CD4-positive, alpha-beta T cell treated with Interleukin-2 at 100 ng/mL for 4 hours (primary cell): ENCODE measurements at places on chromosomes 2 and 18.

- no peak for DNase-seq
Measured at GRCh38 chr2:11309706-11310105, 34.7 kb downstream of the ROCK2 start.

- DNase-seq, result no peak
Measured at GRCh38 chr2:13822365-13822764, 810.2 kb upstream of the LRATD1 start.

DNA sequence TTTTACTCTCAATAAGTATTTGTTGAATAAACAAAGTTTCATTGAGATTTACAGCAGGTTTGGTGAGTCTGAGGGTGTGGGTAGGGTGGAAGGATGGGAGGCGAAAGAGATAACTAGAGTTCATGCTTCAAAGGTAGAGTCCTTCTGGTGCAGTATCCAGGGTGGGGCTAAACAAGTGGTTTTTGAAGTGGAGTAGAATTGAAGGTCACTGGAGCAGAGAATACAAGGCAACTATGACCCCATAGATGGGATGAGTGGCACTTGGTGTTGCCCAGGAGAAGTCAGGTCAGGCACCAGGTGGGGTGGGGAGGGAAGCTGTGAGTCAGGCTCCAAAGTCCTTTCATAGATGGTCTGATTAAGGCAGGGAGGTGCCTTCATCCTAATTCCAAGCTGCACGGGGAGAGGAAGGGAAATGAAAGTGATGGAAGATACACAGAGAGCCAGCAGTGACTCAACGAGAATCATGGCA lies 6.6 kb upstream of the CAB39 start:
- no peak for DNase-seq

GRCh38 chr2:171956135-171956825 lies 34.0 kb downstream of the HAT1 start:
- DNase-seq, result no peak

DNA sequence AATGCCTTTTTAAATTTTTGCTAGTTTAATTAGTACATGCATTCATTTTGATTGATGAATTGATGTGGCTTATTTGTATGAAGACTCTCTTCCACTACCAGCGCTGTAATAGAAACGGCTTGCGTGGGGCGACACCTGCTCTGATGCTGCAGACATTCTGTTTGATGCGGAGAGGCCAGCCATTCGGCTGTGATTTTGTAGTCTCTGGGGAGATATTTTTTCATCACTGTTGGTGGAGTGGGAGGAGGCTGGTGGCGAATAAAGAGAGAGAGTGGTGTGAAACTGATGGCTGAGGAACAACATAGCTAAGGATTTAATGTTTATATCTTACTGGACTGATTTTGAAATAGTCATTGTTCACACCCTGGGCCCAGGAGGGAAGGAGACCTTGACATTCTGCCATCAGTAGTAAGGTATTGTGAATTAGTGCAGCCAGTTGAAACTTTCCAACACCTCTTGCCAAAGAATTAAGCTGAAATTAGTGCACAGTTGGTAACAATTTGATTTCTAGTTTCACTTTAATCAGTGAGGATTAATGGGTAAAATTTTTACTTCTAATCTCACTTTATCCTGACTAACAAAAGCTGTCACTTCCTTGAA lies 224.1 kb downstream of the MTX2 start:
- DNase-seq, result no peak

DNA sequence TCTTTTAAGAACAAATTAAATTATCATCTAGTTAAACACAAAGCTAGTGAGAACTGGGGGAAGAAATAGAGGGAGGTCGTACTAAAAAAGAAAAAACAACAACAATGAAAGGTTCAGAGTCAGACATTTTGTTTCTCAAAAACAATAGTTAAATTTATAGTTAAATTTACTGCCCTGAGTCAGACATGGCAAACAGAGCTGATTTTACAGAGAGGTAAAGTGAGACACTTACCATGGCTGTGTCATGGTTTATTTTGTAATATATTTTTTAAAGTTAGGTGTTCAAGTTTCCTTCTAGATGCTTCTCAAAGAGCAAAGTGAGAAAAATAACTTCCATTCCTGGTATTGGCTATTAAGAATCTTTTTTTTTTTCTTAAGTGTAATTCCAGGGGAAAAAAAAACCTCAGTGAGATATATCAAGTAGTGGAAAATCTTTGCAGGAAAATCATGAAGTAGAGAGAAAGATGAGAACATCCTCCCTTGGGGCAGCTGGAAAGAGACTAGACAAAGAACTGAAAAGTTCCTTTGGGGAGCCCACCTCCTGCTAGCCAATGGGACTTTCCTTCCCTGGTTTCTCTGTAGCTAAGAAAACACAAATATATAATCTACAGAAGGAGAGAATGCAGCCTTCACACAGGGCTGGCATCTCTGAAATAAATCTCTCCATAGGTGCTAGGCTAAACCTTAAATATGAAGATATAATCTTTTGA lies 12.3 kb downstream of the KLF7 start:
- DNase-seq, result no peak

- DNase-seq, result no peak
Measured at GRCh38 chr2:9114458-9114857, 92.2 kb upstream of the ASAP2 start.

DNA sequence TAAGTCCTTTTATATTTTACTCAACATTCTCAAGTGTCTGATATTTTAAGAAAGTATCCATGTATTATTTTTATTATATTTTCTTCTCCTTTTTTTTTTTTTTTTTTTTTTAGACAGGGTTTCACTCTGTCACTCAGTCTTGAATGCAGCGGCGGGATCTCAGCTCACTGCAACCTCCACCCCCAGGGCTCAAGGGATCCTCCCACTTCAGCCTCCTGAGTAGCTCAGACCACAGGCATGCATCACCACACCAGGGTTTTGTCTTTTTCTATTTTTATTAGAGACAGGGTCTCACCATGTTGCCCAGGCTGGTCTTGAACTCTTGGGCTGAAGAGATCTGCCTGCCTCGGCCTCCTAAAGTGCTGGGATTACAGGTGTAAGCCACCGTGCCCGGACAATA lies 212.1 kb downstream of the TCF4 start:
- DNase-seq, result no peak

- no peak for DNase-seq
Measured at GRCh38 chr2:112625474-112626114, 20.1 kb upstream of the SLC20A1 start.

- DNase-seq, result no peak
Measured at GRCh38 chr2:102593516-102593915, 25.8 kb upstream of the SLC9A2 start.

DNA sequence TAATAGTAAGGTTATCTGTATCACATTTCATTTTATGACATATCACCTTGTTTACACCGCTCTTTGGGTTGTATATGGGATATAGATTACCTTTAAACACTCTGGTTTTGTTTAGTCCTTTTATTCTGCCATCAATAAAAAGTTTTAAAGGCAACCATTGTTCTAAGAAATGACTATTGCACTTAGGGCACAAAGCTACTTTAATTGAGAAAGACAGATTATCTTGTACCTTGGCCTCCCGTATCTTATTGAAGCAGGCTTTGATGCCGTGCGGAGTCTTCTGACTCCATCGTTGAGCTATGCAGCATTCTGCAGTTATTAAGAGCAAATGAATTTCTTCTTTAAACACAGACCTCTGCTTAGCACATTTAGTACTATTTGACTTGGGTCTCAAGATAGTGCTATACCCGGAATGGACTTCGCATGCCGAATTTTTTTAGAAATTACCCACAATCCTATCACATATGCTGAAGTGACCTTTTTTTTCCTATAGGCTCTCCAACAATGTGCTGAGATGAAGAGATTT lies 16.7 kb downstream of the PKDCC start:
- no peak for DNase-seq

DNA sequence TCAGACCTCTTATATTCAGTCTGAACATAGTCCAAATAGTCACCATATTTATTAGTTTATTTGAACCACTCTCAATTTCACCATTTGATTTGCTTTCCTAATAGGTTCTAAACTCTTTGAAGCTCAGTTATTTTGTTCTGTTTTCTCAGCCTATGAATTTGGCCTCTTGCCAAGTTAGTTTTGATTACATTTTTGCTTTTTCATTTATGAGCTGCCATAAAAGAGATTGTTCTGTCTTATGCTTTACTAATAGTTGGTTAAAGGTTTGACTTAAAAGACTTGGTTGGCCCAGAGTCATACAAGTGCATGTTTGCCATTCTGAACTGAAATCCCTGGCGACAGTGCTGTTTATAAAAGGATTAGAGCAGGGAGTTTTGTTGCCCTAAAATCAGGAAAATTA lies 85.9 kb upstream of the RANBP2 start:
- DNase-seq, result no peak

DNA sequence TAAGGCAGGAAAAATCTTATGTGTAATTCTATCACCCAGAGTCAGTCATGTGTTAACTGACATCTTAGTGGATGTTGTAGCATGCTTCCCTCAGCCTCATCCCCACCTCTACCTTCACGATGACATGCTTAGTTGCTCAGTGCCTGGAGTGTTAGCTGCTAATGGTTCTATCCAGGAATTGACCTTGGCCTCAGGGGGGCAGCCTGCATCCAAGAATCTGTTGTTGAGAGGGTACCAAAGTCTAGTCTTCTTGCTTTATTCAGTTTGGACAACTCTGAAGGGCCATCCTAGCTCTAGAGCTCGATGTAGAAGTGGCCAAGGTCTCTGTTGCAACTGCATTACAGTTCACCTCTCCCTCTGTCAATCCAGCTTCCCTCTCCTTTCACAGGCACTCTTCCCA lies 61.2 kb downstream of the ACYP2 start:
- no peak for DNase-seq

DNA sequence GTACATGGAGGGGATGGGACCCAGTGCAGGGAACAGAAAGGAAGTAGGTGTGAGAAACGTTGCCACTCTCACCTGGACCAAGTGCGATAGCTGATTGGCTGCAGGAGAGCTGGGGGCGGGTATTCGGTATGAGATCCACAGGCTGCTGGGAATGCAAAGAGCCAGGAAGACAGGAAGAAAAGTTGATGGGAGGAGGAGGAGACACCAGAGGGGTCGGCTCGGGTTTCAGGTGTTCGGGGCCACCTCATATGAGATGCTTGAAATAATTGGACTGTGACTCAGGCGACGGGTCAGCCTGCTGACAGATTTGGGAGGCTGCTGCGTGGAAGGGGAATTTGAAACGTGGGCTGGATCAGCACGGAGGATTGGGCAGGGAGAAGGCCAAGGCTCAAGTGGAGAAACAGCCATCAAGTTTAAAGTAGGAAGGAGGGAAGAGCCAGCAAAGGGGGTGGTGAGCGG lies 65.1 kb downstream of the MRPS9 start:
- no peak for DNase-seq

DNA sequence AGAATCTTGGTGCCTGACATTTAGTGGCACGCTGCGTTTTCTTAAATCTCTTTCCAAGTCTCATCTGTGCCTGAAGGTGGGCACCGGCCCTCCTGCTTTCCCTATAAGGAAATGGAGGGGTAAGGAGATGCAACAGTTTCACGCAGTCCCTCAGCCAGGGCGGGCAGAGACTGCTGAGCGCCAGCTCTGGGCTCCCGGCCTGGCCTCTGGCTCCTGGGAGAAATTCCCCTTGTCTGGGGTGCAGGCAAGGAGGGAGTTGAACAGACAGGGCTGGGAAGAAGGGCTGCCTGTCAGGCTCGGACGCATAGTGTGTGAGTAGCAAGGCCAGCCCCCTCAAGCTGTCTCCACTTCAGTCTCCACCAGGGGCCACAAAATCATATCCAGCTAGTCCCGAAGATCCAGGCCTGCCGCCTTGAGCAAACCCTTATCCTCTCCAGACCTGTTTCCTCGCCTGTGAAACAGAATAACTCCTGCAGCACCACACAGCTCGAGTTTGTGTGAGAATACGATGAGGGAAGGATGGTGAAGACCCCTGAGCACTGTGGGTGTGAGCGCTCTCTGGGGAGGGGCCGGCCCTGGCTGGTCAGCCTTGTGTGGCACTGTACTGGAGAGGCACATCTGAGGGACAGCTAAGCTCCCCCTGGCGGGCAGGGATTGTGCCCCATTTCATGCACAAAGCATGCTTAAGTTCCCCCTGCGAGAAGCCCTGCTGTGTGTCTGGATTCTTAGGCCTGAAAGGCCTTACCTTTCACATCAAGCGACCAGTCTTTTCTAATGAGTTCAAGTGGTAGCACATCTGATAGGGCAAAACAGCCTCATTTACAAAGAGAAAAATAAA lies 33.8 kb downstream of the SDC1 start:
- no peak for DNase-seq

DNA sequence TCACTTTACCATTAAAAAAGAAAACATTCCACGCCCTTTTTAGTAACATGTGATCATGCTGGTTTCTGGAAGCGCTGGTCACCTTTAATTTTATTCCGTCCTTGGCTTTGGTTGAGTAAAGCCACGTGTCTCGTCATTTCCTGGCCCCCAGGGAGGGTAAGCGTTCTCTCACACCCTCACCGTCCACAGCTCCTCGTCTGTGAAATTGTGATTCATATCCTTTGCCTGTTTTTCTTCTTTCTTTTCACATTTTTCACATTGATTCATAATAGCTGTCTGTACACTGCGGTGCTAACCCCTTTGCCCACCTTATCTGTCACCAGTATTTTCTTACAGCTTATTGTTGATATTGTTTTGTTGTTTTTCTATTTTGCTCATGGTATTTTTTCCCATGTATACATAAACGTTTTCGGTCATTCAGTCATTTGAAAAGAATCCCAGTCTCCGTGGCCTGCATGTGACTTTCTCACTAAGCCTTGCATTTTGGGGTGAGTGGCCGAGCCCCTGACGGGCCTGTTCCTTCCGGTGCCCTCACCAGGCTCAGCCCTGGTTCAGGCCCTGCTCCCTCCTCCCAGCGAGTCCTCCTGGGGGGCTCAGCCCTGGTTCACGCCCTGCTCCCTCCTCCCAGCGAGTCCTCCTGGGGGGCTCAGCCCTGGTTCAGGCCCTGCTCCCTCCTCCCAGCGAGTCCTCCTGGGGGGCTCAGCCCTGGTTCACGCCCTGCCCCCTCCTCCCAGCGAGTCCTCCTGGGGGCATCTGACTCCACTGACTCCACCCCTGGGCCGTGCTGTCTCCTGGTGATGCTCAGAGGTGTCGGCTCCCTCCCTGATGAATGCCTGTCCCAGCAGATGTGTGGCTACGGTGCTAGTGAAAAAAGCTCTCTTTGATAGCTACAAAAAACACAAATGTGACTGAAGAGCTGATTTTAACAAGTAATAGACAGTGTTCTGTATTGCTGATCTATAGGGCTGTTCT lies 249.7 kb upstream of the PXDN start:
- no peak for DNase-seq

GRCh38 chr2:101766871-101767739 lies 69.6 kb downstream of the MAP4K4 start:
- DNase-seq, result no peak

DNA sequence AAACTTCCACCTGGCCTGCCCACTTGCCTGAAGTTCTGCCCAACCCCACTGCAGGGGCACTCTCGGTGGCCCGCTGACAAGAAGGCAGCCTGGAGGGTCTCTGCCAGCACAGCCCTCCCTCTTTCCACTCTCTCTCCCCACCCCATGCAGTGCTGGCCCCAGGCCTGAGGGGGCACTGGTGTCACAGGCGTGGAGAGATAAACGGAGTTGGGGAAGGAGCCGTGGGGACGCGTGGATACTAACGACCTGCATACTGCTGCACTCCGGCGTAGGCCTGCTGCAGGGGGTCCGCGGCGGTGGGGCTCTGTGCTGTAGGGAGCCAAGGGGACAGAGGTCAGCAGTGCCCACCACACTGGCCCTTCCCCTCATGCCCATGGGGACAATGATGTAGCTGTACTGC lies 299.3 kb downstream of the CELF4 start:
- DNase-seq, result no peak

- DNase-seq, result no peak
Measured at GRCh38 chr2:151855111-151855510, 26.9 kb upstream of the ARL5A start.

GRCh38 chr2:53786352-53786704 lies 425 bp downstream of the ASB3 start:
- peak; percentile 6 for DNase-seq

GRCh38 chr2:110126906-110127305 lies 11.3 kb upstream of the MALL start:
- no peak for DNase-seq

- no peak for DNase-seq
Measured at GRCh38 chr18:3554091-3554601, 104.2 kb downstream of the TGIF1 start.
